ENCODE measurements at places on chromosomes 4 and X.

DNA sequence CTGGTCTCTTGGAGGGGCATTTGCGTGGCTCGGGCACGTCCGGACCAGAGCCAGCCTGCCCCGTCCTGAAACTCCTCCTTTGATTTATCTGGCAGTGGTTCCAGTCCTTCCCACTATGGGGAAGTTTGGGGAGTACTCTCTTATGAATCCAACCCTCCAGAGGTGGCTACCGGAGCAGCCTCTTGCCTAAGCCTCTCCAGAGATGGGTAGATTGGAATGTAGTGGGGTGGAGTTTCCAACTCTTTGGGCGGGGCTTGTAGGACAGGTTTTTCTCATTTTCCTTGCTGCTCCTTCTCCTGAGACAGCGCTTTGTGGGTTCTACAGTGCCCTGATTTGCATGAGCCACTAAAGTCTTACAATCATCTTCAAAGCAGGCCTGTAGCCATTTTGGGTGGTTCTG is 60.1 kb upstream of the XAGE1B start:
- no peak for DNase-seq
- H3K4me1 ChIP-seq: peaks cover 2% of the 10 kb centered on the region
- H3K36me3 ChIP-seq: no peaks in the 10 kb centered on the region

DNA sequence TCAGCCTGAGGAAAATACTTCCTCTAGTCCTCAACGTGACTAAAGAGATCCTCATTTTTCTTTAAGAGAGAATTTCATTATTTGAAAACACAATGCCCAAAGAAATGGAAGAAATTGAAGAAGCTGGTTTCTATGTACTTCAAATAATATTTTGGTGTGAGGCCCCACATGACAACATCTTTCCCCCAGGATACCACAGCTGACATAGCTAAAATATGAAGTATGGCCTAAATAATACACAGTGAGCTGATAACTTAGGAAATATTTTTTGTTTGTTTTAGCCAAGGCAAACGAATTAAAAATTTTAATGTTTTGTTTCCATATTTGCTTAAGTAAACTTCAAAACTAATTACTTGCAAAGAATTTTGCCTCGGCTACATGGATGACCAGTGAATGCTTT is 149.2 kb downstream of the CBR4 start:
- no peak for DNase-seq
- H3K4me1 ChIP-seq: no peaks in the 10 kb centered on the region
- H3K27me3 ChIP-seq: peaks cover 20% of the 10 kb centered on the region

DNA sequence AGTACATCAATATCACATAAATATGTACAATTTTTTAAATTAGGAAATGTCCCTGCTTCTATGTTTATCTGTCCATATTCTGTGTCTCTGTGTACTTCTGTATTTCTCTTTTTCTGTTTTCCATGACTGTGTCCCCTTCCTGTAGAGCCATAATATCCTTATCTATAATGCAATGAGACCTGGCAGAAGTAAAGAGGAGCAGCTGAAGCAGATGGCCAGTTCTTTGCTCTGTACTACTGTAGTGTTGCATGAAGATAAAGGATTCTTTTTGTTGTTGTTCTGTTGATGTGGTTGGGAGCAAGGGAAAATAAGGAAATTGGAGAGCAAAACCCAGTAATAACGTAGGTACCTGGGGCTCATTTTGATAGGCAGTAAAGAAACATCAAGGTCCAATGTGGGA is 301.7 kb downstream of the ADGRL3 start:
- no peaks in the 10 kb centered on the region for H3K4me1 ChIP-seq
- no peaks in the 10 kb centered on the region for H3K27me3 ChIP-seq
- H3K27ac ChIP-seq: no peak overlapping the region
- H3K4me3 ChIP-seq: no peak overlapping the region
- H3K36me3 ChIP-seq: no peaks in the 10 kb centered on the region

DNA sequence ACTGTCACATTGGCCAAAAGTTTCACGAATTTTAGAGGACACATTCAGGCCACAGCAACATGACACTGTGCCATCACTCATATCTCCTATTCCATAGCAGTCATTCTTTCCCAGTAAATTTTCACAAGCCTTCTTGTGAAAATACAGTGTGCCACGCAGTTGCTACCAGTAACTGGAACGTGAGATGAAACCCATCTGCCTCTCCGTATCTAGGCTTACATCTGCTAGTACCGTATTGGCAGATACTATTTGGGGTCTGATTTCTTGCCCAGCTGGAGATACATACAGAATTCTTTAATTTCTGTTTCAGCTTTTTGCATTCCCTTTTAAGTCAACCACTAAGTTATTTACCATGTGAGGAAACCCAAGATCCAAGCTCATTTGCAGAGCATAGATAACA is 8.7 kb upstream of the FAM241A start:
- H3K4me3 ChIP-seq: no peak overlapping the region
- no peak for DNase-seq
- no peaks in the 10 kb centered on the region for H3K4me1 ChIP-seq
- no peak overlapping the region for H3K27ac ChIP-seq
- peaks cover 21% of the 10 kb centered on the region for H3K27me3 ChIP-seq
- no peaks in the 10 kb centered on the region for H3K36me3 ChIP-seq

DNA sequence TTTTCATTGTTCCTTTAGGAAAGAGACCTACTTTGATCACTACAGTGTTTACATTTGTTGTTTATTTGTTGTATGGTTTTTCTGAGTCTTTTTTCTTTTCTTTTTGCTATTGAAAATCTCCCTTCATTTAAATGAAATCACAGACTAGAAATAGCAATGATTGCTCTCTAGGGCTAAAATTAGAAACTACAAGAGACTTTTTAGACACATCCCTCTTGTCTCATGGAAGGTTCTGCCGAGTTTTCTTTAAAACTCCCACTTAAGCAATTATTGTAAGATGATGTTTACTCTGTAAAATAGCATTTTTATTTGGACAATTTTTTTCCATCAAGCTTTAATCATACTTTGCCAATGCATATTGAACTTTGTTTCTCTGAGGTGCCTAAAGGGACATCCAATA is 136.6 kb downstream of the PALLD start:
- H3K36me3 ChIP-seq: no peaks in the 10 kb centered on the region
- peaks cover 84% of the 10 kb centered on the region for H3K27me3 ChIP-seq
- no peak overlapping the region for H3K27ac ChIP-seq
- no peak for DNase-seq
- peaks cover 5% of the 10 kb centered on the region for H3K4me1 ChIP-seq
- H3K4me3 ChIP-seq: no peak overlapping the region

- no peaks in the 10 kb centered on the region for H3K4me1 ChIP-seq
- H3K4me3 ChIP-seq: no peak overlapping the region
- no peaks in the 10 kb centered on the region for H3K27me3 ChIP-seq
Measured at GRCh38 chrX:140572724-140573123, 67.9 kb upstream of the SOX3 start.

GRCh38 chr4:3683077-3683743 is 83.0 kb upstream of the ADRA2C start:
- no peaks in the 10 kb centered on the region for H3K4me1 ChIP-seq
- H3K27ac ChIP-seq: no peak overlapping the region
- no peak for DNase-seq
- no peaks in the 10 kb centered on the region for H3K36me3 ChIP-seq

DNA sequence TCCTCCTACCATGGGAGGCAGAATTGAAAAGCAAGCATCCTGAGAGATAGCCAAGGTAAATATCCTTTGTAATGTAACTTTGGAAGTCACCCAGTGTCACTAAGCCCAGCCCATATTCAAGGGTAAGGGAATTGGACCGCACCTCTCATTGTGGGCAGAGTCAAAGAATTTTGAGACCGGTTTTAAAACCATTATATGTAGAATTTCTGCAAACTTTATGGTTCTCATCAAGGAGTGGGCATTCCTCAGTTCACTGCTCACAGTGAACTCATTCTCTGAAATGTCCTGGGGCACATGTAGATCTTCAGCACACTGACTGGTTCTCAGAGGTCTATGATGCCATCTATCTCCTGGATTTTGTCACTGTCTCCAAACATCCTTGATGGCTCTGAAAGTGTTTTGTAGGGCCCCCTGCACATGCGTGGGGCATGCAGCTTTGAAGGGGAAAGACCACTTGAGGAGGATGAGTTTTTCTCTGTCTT is 35.3 kb upstream of the CHRNA9 start:
- H3K4me1 ChIP-seq: peaks cover 48% of the 10 kb centered on the region
- H3K27ac ChIP-seq: peak overlapping the region; percentile 96
- H3K4me3 ChIP-seq: no peak overlapping the region
- peaks cover 3% of the 10 kb centered on the region for H3K36me3 ChIP-seq
- no peaks in the 10 kb centered on the region for H3K27me3 ChIP-seq
- no peak for DNase-seq

GRCh38 chrX:17067534-17067933 is 121.1 kb downstream of the REPS2 start:
- H3K4me3 ChIP-seq: no peak overlapping the region
- H3K27me3 ChIP-seq: no peaks in the 10 kb centered on the region
- no peaks in the 10 kb centered on the region for H3K36me3 ChIP-seq
- H3K4me1 ChIP-seq: no peaks in the 10 kb centered on the region

- H3K4me3 ChIP-seq: peak overlapping the region; percentile 40
- peaks cover 3% of the 10 kb centered on the region for H3K36me3 ChIP-seq
- H3K4me1 ChIP-seq: peaks cover 23% of the 10 kb centered on the region
- peak overlapping the region; percentile 5 for H3K27ac ChIP-seq
Measured at GRCh38 chrX:41561045-41561444, 113.9 kb downstream of the NYX start.

GRCh38 chr4:48270951-48271473 is 1.4 kb upstream of the TEC start:
- no peaks in the 10 kb centered on the region for H3K27me3 ChIP-seq
- no peak overlapping the region for H3K4me3 ChIP-seq
- peak overlapping the region; percentile 9 for H3K27ac ChIP-seq
- no peak for DNase-seq
- H3K4me1 ChIP-seq: peaks cover 9% of the 10 kb centered on the region

- DNase-seq: no peak
- H3K27me3 ChIP-seq: no peaks in the 10 kb centered on the region
- peaks cover 28% of the 10 kb centered on the region for H3K36me3 ChIP-seq
- H3K4me3 ChIP-seq: no peak overlapping the region
- H3K4me1 ChIP-seq: peaks cover 22% of the 10 kb centered on the region
- H3K27ac ChIP-seq: no peak overlapping the region
Measured at GRCh38 chr4:725391-726234, 20.0 kb downstream of the PCGF3 start.

DNA sequence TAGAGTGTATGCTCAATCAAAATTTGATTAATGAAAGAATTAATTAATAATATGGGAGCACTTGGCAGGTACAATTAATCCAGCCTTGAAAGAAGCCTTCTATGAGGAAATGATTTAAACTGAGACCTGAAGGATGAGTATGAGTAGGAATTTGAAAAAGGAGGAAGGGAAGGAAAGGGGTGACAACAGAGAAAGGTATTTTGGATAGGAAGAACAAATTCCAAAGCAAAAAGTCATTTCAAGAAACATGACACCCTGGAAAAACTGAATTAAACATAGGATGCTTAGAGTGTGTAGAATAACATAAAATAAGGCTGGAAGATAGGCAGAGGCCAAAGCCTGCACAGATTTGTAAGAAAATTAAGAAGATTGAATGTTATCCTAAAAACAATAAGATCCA is 29.6 kb downstream of the PHOX2B start:
- H3K36me3 ChIP-seq: no peaks in the 10 kb centered on the region
- H3K27me3 ChIP-seq: peaks cover 10% of the 10 kb centered on the region
- no peak overlapping the region for H3K4me3 ChIP-seq
- H3K4me1 ChIP-seq: no peaks in the 10 kb centered on the region
- no peak for DNase-seq

DNA sequence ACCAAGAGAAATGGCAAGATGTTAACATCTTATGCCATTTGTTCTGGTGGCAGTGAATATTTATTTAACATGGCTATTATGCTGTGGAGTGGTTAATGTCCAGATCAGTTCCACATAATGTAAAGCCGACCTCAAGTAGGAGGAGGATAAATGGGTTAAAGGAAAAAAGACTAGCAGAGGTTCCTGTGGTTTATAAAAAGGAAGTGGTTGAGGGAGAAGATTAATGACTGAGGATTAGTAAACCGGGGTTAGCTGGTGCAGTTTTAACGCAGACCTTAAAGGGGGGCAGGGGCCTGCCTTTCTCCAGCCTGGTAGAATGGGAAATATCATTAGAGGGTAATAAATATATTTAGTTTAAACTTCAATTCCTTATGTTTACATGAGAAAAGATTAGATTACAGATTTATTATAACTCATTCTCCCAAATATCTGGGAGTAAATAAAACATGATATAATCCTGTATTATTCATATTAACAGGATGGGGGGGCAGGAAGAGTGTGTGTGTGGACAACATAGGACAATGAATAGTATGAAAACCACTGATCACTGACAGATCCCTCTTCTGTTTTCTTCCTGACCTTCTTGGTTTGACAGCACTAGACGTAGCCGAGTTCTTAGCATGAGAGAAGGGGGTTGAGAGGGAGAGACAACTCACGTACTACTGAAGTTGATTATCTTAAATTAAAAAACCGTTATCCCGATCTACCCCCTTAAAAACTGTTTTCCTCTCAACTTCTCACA is 124.1 kb upstream of the LIMCH1 start:
- no peak for DNase-seq
- H3K36me3 ChIP-seq: no peaks in the 10 kb centered on the region
- no peak overlapping the region for H3K27ac ChIP-seq
- H3K4me3 ChIP-seq: no peak overlapping the region
- H3K27me3 ChIP-seq: peaks cover 7% of the 10 kb centered on the region

DNA sequence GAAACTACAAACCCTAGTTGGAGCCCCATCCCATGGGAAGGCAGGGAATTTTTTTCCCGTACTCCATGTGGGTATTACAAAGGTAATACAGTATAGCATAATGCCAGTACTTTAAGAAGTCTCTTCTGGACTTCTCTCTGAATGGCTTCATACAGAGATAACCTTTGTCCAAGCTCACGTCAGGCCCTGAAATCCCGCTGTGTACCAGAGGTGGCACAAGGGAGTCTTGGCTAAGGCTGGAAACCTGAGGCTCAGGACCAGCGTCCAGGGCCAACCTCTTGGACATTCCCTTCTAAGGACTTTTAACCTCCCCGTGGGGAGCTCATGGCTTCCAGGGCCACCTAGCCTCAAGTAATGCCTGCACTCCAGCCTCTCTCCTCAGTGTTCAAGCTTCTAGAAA is 338.9 kb upstream of the FAM241A start:
- no peaks in the 10 kb centered on the region for H3K36me3 ChIP-seq
- no peak overlapping the region for H3K4me3 ChIP-seq
- H3K27ac ChIP-seq: no peak overlapping the region
- H3K27me3 ChIP-seq: no peaks in the 10 kb centered on the region
- no peak for DNase-seq
- no peaks in the 10 kb centered on the region for H3K4me1 ChIP-seq

- no peak for DNase-seq
- H3K4me3 ChIP-seq: no peak overlapping the region
- H3K27ac ChIP-seq: no peak overlapping the region
- H3K36me3 ChIP-seq: no peaks in the 10 kb centered on the region
Measured at GRCh38 chr4:85860066-85860740, 385.3 kb downstream of the ARHGAP24 start.
